Lung microvascular endothelial cell (primary cell): ENCODE measurements at places on chromosomes 1 and 21. TPM values are rescaled to one million over a fixed set of nuclear protein-coding genes. Genes with fewer than 3 reads are reported as not detected.

DNA sequence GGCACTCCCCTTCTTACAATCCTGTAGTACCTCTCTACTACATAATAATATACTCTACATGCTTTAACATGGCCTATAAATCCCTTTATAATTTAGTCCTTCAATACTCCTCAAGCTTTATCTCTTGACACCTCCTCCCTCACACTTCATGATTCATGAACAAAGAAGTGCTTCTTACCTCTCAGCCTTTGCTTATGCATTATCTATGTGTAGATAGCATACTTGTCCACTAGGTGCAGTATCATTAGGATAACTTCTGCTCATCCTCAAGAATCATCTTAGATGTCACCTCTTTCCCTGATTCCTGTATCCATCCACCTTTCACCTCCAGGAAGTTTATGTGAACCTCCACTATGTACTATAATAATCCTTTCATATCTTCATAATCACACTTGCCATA is 74.4 kb downstream of the COL24A1 start:
- DNase-seq: no peak

DNA sequence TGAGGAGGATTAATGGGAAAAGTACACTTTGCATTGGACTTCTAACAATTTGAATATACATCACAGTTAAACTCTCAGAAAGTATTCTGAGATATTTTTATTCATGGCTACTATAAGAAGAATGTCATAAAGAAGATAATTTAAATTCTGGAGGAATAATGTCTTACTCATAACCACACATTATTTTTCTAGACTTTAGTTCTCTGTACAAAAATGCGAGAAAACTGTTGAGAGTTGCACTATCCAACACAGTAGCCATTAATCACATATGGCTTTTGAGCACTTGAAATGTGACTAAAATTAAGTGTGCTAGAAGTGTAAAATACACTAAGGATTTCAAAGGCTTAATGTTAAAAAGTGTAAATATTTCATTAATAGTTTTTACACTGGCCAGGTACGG is 53.8 kb downstream of the CRB1 start:
- DNase-seq: no peak

GRCh38 chr1:223515421-223515820 is 122.2 kb downstream of the CCDC185 start:
- DNase-seq: no peak

DNA sequence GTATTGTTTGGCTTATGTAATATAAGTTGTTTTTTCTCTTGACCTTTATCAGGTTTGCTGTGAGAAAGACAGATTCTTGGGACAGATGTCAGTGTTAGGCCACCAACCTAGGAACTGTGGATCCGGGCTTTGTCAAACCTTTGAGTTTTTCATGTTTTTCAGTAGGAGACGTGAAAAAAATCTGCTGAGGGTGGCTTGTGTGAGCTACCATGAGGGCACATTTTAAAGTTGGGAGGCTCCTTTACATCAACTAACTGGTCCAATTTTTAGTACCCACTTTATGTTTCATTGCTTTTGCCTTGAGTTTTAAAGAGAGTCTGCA is 801 bp downstream of the RPS6KC1 start:
- no peak for DNase-seq

DNA sequence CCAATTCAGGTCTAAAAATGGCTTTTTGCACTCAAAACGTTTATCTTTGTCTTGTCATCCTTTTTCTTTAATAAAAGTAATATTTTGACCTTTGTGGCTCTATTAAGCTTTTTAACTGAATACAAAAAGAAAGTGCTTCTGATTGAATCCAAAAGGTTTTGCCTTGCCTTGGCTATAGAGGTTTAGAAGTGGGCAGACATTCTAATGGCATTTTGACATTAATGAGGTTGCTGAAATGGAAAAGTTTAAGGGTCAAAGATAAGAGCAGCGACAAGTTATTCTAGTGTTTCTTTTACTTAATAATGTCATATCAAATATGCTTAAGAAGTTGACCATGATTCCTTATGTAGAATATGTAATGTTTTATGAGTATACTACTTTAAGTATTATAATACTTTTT is 120.2 kb downstream of the ADGRL2 start:
- DNase-seq: no peak

The CLEC20A gene
- not detected in 2 replicates for total RNA-seq
